Amygdala (tissue), 56 donors: ENCODE measurements at places on chromosomes 2 and 18.

DNA sequence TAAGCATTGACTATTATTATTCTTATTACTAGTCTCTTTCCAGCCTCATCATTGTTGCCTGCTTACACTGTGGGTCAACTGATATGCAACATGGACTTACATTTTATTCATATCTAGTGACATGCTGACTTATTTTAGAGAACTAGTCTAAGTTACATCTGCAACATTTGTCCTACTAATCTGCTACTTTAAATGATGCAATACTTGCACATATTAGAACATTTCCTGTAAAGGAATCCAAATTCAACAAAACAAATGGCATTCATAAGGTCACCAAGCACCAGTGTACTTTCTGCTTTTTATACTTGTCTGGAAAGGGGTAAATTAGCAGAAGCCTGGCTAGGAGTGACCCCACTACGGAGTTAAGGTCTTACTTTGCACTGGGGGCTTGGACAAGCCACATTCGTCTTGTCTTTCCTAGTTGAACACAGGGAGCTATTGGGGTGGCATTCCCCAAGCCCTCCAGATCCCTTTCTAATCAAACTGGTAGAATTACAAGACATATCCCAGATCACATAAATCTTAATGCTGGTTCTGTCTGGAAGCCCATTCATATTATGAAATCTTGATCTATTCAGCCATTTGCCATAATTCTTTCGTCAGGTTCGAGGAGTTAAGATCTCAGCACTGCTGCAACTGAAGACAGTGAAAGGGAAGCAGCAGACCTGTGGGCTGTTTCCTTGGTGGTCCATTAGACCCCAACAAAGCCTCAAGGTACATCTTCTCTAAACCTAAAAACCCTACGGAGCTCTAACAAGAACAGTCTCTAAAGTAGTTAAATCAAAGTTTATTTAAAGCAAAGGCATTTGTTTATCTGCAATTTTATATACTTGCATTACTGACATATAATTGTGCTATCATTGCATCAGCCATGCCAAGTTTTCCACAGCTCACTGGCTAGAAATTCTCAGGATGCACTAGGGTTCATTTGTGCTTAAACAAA lies 49.9 kb upstream of the RTN4 start:
- no peak for DNase-seq

GRCh38 chr18:73038336-73038735 lies 170.5 kb upstream of the NETO1 start:
- DNase-seq = no peak

- no peak for DNase-seq
These were observed 74.0 kb upstream of the ZBTB14 start for GRCh38 chr18:5369513-5369912.

GRCh38 chr2:67108231-67108630 lies 288.9 kb upstream of the ETAA1 start:
- no peak for DNase-seq

GRCh38 chr2:240989451-240990265 lies 8.8 kb upstream of the SNED1 start:
- no peak for DNase-seq

GRCh38 chr2:22673529-22673928 lies 711.5 kb upstream of the KLHL29 start:
- DNase-seq = no peak
